ENCODE measurements at places on chromosomes 7 and 10.

GRCh38 chr7:20399521-20399920, 68.8 kb downstream of the ITGB8 start:
- no peak for DNase-seq

GRCh38 chr7:144105211-144105610, 4.2 kb upstream of the OR2A2 start:
- no peak for DNase-seq

DNA sequence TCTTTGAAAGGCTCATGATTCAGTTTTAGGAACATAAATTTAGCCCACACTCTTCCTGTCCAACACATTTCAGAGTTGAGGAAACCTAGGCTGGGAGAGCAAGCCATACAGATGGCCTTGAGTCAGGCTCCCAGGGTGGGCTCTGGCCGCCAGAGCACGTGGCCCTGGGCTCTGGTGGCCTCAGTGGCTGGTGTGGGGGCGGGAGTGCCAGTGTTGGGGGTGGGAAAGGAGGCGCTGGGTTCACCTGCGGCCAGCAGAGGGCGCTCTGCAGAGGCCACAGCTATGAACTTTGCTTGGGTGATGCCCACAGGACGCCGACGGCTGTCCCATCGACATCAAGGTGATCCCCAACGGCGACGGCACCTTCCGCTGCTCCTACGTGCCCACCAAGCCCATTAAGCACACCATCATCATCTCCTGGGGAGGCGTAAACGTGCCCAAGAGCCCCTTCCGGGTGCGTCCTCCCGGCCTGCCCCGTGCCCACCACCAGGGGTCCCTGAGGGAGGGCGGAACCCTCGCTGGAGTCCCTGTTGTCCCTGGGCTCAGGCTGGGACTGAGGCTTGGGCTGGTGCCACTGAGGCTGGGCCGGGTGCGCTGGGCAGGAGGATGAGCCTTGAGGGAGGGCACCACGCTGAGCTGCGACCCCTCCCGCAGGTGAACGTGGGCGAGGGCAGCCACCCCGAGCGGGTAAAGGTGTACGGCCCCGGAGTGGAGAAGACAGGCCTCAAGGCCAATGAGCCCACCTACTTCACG, 11.9 kb downstream of the FLNC start:
- DNase-seq: peak; percentile 60

DNA sequence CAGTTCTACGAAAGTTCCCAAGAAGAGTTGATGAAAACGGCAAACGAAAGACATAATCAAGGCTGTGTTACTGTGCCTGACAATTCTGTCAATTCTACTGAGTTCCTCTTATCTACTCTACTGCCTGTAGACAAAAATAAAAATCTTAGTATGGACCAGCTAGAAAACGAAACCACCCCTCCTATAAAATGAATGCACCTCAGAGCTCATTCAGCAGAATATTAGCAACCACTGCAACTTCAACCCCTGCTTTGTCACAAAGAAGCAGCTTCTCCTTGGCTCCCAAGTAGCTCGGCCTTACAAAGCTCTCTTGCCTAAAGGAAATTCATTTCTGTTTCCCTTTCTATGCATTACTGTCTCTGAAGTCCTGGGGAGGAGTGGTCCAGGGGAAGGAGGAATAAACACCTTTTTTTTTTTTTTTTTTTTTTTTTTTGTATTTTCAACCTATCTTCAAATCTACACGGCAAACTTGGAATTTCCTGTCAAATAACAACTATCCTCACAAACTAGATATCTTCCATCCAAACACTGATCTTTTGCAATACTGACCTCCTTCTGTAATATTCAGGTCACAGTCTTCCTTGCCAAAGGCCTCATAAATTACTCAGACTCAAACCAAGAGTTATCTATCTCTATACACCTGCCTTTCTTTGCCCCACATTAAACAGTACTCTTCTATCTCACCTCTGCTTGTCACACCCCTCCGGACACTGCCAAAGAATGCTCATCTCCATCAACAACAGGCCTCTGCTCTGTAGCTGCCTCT, 74.3 kb downstream of the GLI3 start:
- no peak for DNase-seq

- no peak for DNase-seq
Observed at GRCh38 chr7:31151849-31152248, 99.7 kb downstream of the ADCYAP1R1 start.

DNA sequence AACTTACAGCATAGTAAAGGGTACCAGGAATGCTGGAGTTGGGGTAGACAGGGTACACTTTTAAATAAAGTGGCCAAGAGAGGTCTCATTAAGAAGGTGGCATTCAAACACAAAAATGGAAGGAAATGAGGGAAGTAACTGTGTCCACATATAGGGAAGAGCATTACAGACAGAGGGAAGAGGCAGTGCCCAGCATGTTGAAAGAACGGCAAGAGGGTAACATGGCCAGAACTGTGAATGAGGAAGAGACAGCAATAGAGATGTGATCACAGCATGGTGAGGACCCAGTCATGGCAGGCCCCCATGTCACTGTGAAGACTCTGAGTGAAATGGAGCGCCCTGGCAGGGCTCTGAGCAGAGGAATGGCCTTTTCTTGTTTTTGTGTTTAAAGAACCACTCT, 35.1 kb upstream of the ZNRF2 start:
- DNase-seq: no peak

- peak; percentile 27 for DNase-seq
Observed at GRCh38 chr7:70016044-70016770, 417.9 kb downstream of the AUTS2 start.

GRCh38 chr7:140877249-140877524, 47.5 kb downstream of the BRAF start:
- no peak for DNase-seq

DNA sequence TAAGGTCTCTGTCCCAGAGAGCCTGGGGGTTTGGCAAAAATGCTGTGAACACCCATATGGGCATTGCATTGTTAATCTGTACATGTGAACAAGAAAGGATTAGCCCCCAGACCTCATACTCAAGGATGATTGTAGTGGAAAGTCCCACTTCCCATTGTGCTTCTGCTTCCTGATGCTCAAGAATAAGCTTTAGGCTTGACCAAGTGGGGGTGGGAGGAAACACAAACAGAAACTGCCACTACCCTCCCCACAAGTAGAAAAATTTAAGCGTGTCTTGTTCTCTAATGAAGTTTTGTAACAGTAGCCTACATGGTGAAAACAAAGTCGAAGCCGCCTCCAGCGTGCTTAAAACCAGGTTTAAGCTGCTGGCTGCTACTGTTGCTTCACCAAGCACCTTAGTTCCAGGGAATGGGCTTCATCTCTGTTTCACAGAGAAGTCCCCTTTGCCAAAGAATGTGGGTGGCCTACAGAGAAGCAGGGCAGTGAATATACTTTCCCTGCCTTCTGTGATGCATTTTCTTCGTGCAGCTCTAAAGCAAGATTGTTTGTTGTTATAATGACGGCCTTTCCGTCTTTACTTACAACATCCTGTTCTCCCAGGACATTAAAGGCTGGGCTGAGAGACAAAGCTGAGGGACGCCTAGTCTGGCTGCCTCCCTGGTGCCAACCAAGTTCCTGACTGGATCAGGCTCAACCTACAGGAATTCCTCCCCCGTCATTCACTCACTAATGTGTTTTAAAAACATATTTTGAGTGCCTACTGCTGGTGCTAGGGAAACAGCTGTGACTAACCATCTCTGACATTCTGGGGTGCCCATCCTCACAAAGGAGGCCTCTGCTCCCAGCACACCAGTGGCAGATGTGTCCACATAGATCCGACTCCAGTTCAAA, 32.1 kb upstream of the CCSER2 start:
- peak; percentile 80 for DNase-seq

- no peak for DNase-seq
Observed at GRCh38 chr10:8594711-8595110, 540.2 kb downstream of the GATA3 start.

Data from H54 (cell line).